ENCODE measurements at places on chromosomes 3 and 15.

DNA sequence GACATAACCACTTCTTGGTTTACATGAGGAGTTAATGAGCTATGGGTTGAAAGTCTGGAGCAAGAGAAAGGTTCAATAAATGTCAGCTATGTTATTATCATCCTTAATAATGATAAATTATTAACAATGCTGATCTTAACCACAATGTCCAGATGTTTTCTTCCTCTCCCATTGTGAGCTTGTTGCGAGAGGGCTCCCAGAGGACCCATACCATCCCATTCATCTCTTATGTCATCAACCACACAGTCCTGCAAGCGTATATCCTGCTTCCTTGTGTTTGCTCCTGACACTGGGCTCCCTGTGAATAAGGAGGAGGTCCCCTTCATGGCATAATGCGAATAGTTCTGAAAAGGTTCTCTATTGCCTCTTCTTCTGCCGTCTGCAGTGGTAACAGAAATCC, 266.8 kb downstream of the TLE3 start:
- H3K27me3 ChIP-seq, result no peaks in the 10 kb centered on the region
- H3K4me1 ChIP-seq, result no peaks in the 10 kb centered on the region
- no peak for DNase-seq
- no peak overlapping the region for H3K4me3 ChIP-seq
- H3K36me3 ChIP-seq, result no peaks in the 10 kb centered on the region
- no peak overlapping the region for H3K27ac ChIP-seq

- H3K4me1 ChIP-seq, result peaks cover 47% of the 10 kb centered on the region
- no peaks in the 10 kb centered on the region for H3K36me3 ChIP-seq
- H3K27me3 ChIP-seq, result no peaks in the 10 kb centered on the region
- no peak for DNase-seq
Measured at GRCh38 chr3:86984271-86984670, 6.7 kb downstream of the VGLL3 start.

- peak overlapping the region; percentile 90 for H3K27ac ChIP-seq
- no peak for DNase-seq
- H3K36me3 ChIP-seq, result no peaks in the 10 kb centered on the region
- peak overlapping the region; percentile 77 for H3K4me3 ChIP-seq
- H3K4me1 ChIP-seq, result peaks cover 44% of the 10 kb centered on the region
Measured at GRCh38 chr3:179450901-179451264, 387 bp downstream of the GNB4 start.

DNA sequence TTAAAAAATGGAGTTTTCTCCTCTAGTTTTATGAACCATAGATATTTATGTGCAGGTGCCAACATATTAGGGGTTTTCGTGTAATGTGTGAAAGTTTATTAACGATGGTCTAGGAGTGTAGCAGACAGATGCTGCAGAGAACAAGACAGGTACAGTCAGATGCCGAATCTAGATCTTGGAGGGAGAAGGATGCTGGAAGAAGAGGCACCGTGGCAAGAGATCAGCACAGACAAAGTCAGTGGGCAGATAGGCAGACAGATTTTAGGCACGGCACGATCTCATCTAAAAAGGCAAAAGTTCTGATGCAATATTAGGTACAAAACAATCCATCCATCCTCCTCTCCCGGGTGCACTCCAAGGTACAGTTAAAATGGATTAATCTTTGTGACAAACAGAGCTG, 161.6 kb downstream of the TIGIT start:
- peaks cover 39% of the 10 kb centered on the region for H3K4me1 ChIP-seq
- DNase-seq, result no peak
- peak overlapping the region; percentile 80 for H3K4me3 ChIP-seq
- no peaks in the 10 kb centered on the region for H3K27me3 ChIP-seq

GRCh38 chr3:114362815-114363214, 69.0 kb downstream of the TIGIT start:
- no peak overlapping the region for H3K4me3 ChIP-seq
- no peak for DNase-seq
- H3K4me1 ChIP-seq, result peaks cover 6% of the 10 kb centered on the region

GRCh38 chr15:85477730-85478129, 97.3 kb downstream of the AKAP13 start:
- no peaks in the 10 kb centered on the region for H3K27me3 ChIP-seq
- H3K27ac ChIP-seq, result no peak overlapping the region
- no peak overlapping the region for H3K4me3 ChIP-seq
- no peaks in the 10 kb centered on the region for H3K36me3 ChIP-seq
- DNase-seq, result no peak

DNA sequence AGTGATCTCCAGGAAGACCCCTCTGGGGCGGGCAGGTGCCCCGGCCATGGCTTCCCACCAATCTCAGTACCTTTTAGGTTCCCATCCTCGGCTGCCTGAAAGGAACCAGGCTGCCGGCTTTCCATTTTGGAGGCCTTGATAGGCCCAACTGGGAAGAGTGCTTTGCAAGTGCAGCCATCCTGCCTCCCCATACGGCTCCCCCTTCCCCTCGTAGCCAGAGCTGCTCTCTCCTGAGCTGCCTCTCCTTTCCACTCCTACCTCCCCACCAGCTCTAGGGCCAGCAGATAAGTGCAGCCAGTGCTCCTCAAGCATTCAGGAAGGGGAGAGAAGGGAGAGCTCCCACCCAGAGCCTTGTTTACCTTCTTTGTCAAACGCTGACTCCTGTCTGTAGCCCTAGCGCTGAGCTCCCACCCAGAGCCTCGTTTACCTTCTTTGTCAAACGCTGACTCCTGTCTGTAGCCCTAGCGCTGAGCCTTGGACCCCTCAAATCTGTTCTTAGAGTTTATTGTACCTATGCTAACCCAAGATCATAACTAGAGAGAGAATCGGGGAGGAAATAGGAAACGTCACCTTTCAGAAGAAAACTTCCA, 133.0 kb downstream of the LRRK1 start:
- H3K27ac ChIP-seq, result no peak overlapping the region
- no peaks in the 10 kb centered on the region for H3K4me1 ChIP-seq

DNA sequence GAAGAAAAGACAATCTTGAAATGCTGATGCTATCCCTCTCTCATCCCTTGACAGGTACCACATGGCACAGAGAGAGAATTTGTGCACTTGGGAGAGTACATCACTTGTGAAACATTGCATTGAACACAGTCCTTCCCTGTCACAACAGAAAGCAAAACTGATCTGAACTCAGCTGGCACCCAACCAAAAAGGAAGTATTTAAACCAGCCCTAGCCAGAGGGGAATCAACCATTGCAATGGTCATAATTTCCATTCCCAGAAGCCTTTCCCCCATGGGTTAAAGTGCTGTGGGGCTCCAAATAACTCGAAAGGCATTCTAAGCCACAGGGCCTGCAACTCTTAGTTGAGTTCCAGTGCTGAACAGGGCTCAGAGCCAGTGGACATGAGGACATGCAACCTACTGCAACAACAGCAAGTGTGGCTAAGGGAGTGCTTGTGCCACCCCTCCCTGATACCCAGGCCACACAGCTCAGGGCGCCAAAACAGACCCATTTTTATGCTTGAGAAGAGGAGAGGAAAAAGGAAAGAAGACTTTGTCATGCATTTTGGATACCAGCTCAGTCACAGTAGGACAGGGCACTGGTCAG, 530.8 kb upstream of the BCHE start:
- no peak for DNase-seq
- H3K27ac ChIP-seq, result no peak overlapping the region
- H3K36me3 ChIP-seq, result no peaks in the 10 kb centered on the region
- no peak overlapping the region for H3K4me3 ChIP-seq

- no peak overlapping the region for H3K27ac ChIP-seq
- H3K4me1 ChIP-seq, result no peaks in the 10 kb centered on the region
- H3K4me3 ChIP-seq, result no peak overlapping the region
- no peaks in the 10 kb centered on the region for H3K27me3 ChIP-seq
Measured at GRCh38 chr3:192545333-192545732, 182.0 kb downstream of the FGF12 start.

DNA sequence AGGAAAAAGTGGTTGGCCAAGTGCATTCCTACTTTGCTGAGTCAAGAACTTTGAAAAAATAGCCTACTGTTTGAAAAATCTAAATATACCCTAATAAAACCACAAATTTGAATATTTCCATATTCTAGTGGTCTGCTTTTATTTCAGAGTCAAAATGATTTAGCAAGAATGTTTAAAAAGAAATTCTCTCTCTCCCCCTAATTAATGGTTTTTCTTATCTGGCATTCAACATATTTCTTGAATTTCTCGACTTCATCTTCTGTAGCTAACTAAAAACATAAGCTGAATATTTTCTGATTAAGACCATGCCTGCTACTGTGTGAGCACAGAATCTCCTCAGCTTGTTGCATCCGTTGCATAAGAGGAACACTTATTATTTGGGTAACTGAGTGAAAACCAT, 563.5 kb upstream of the TBL1XR1 start:
- DNase-seq, result no peak
- no peaks in the 10 kb centered on the region for H3K27me3 ChIP-seq
- no peak overlapping the region for H3K4me3 ChIP-seq
- H3K36me3 ChIP-seq, result no peaks in the 10 kb centered on the region
- H3K4me1 ChIP-seq, result peaks cover 15% of the 10 kb centered on the region

DNA sequence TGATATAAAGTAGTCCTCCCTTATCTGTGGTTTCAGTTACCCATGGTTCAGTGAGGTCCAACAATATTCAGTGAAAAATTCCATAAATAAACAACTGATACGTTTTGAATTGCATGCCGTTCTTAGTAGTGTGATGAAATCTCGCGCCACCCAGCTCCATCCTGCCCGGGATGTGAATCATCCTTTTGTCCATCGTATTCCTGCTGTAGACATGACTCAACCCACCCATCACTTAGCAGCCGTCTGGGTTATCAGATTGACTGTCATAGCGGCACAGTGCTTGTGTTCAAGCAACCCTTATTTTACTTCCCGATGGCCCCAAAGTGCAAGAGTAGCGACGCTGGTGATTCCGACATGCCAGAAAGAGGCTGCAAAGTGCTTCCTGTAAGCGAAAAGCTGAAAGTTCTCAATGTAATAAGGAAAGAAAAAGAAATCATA, 48.0 kb upstream of the MEX3B start:
- no peaks in the 10 kb centered on the region for H3K27me3 ChIP-seq
- no peaks in the 10 kb centered on the region for H3K36me3 ChIP-seq
- no peak overlapping the region for H3K4me3 ChIP-seq

GRCh38 chr3:120263792-120264191, 21.2 kb downstream of the GPR156 start:
- no peak for DNase-seq
- no peak overlapping the region for H3K4me3 ChIP-seq
- no peaks in the 10 kb centered on the region for H3K27me3 ChIP-seq
- H3K27ac ChIP-seq, result no peak overlapping the region
- H3K36me3 ChIP-seq, result no peaks in the 10 kb centered on the region

- DNase-seq, result no peak
- no peaks in the 10 kb centered on the region for H3K36me3 ChIP-seq
- no peak overlapping the region for H3K27ac ChIP-seq
Measured at GRCh38 chr3:42894698-42895579, 11.0 kb upstream of the ZNF662 start.

GRCh38 chr3:127677541-127678314, 5.0 kb downstream of the ABTB1 start:
- no peak overlapping the region for H3K4me3 ChIP-seq
- DNase-seq, result no peak
- no peak overlapping the region for H3K27ac ChIP-seq

DNA sequence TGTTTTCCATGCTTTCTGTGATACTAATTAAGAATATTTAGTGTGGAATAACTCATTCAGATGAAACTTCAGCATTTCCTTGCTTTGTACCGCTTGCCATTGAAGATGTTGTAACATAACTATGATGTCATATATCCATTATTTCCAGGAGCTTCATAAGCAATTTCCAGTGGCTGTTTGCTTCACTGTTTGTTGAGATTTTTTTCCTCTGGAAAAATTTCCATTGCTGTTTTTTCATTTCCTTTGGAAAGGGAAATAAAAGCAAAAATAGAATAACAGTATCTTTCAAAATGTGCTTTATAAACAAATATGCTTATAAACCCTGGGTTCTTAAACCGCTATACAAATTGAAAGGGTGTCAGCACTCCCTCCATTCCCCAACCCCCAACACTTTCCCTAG, 319.6 kb upstream of the SEMA6D start:
- H3K27ac ChIP-seq, result no peak overlapping the region
- no peaks in the 10 kb centered on the region for H3K36me3 ChIP-seq
- H3K4me1 ChIP-seq, result no peaks in the 10 kb centered on the region
- H3K4me3 ChIP-seq, result no peak overlapping the region

DNA sequence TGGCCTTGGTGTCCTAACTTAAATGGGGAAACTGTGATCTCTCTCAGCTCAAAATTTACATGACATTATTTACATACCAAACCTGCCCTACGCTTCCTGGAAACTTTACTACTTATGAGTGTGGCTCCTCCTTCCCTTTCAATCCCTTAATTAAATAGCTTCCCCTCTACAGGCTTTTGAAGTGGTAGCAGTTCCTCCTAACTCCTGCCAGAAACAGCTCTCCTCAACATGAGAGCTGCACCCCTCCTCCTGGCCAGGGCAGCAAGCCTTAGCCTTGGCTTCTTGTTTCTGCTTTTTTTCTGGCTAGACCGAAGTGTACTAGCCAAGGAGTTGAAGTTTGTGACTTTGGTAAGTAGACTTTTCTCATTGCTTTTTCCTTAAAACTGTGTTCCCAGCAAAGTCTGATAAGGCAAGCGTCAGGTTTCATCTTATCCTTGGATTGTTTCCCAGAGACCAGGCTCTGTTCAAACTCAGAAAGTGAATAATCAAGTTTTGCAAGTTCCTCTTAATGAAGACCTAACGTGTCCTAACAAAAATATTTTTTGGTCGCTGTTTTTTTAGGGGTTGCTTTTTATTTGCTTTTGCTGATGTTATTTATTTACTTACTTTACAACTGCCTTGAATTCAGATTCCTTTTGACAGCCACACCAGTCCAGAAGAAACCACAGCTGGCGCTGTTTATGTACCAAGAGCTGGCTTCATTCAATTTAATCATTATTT, at the start of gene ACP3:
Gene ACP3, plus strand, starts transcription at position 179 of the 720 bp plus-strand sequence. Its CDS starts 50 bp downstream, at position 229.
- no peaks in the 10 kb centered on the region for H3K27me3 ChIP-seq
- H3K36me3 ChIP-seq, result no peaks in the 10 kb centered on the region
- H3K27ac ChIP-seq, result peak within 1 kb of the TSS; percentile 12
- peaks cover 23% of the 10 kb centered on the region for H3K4me1 ChIP-seq

DNA sequence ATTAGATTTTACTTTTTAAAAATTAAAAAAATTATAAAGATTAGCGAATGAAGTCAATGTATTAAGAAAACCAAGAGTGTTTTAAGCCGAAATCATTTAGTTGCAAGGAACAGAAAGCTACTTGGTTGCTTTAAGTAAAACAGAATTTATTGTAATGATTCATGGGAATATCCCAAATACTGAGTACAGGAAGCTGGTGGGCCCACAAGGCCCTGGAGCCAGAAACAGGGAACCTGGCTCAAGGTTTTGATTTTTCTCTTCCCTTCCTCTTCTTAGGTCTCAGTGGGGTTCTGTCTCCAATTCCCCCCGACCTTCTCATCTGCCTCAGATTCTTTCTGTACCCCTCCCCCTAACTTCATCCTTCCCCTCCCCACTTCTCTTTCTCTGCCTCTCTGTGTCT, 229.0 kb downstream of the TLE3 start:
- no peaks in the 10 kb centered on the region for H3K27me3 ChIP-seq
- no peak for DNase-seq
- H3K27ac ChIP-seq, result no peak overlapping the region
- H3K4me1 ChIP-seq, result no peaks in the 10 kb centered on the region
- no peak overlapping the region for H3K4me3 ChIP-seq

Measured in thoracic aorta (tissue), 2 donors.